Uterus (tissue), 4 donors: ENCODE measurements at places on chromosomes 5 and 9. TPM values are rescaled to one million over a fixed set of nuclear protein-coding genes. Genes with fewer than 3 reads are reported as not detected.
A peak's percentile ranks its signal among the peaks of the same experiment; 100 is the strongest.

- no peaks in the 10 kb centered on the region for H3K27me3 ChIP-seq
- DNase-seq = no peak
- no peak overlapping the region for H3K27ac ChIP-seq
- no peaks in the 10 kb centered on the region for H3K36me3 ChIP-seq
- no peak overlapping the region for H3K4me3 ChIP-seq
Measured at GRCh38 chr5:14501353-14502293, 80.0 kb upstream of the OTULINL start.

FOXD4L6 gene
- not detected for total RNA-seq

DNA sequence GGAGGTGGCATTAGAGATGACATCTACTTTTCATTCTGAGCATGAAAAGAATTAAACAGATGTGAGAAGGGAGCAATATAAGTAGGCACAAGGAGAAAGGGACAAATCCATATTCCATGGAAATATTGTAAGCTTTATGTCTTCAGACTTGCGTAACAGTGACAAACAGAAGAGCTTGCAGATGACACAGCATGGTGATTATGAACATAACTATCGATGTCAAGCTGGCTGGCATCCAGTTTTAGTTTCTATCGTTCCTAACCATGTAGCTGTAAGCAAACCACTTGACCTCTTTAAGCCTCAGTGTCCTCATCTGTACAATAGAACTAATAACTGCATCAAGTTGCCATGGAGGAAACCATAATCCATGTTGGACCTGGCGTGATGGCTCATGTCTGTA is 246.7 kb upstream of the ADRA1B start:
- no peaks in the 10 kb centered on the region for H3K4me1 ChIP-seq
- H3K27ac ChIP-seq = no peak overlapping the region
- no peaks in the 10 kb centered on the region for H3K27me3 ChIP-seq
- H3K4me3 ChIP-seq = no peak overlapping the region
- no peak for DNase-seq

SH3PXD2B gene
- 31.5 TPM for total RNA-seq

- DNase-seq = no peak
- no peaks in the 10 kb centered on the region for H3K36me3 ChIP-seq
- H3K27me3 ChIP-seq = no peaks in the 10 kb centered on the region
- H3K4me1 ChIP-seq = no peaks in the 10 kb centered on the region
Measured at GRCh38 chr5:143569722-143570567, 166.5 kb upstream of the NR3C1 start.

OR1J2 gene
- not detected for total RNA-seq

GRCh38 chr5:94888674-94889073 is 270.2 kb downstream of the SLF1 start:
- H3K4me1 ChIP-seq = no peaks in the 10 kb centered on the region
- H3K36me3 ChIP-seq = no peaks in the 10 kb centered on the region
- no peak overlapping the region for H3K4me3 ChIP-seq
- no peak for DNase-seq

- H3K4me1 ChIP-seq = no peaks in the 10 kb centered on the region
- H3K27ac ChIP-seq = no peak overlapping the region
- DNase-seq = no peak
- H3K36me3 ChIP-seq = no peaks in the 10 kb centered on the region
- no peak overlapping the region for H3K4me3 ChIP-seq
- no peaks in the 10 kb centered on the region for H3K27me3 ChIP-seq
Measured at GRCh38 chr5:119019501-119019900, 31.2 kb upstream of the DTWD2 start.

GNA14 gene
- total RNA-seq = 14.4 TPM

- DNase-seq = no peak
- no peaks in the 10 kb centered on the region for H3K27me3 ChIP-seq
- H3K27ac ChIP-seq = peak overlapping the region; percentile 22
- H3K4me1 ChIP-seq = no peaks in the 10 kb centered on the region
Measured at GRCh38 chr9:93505541-93506132, 52.3 kb upstream of the FAM120AOS start.

PCDHGA9 gene
- total RNA-seq = 11.8 TPM

FBN2 gene
- 4.3 TPM for total RNA-seq

DNA sequence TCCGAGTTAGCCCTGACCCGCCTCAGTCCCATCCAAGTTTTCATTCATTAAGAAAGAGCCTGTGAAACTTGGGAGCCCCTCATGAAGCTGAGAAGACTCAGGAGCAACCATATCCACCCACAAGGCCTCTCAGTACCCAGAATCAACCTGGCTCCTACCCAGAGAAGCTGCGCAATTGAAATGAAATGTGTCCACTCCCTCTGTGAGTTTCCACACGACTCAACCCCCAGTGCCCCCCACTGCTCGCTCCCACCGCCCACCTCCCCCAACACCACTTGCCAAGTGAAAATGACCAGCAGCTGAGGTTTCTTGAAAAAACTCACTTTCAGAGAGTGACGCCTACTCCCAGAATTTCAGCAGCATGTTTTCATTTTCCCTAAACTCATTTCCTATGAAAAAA is 104.6 kb downstream of the CDK5RAP2 start:
- DNase-seq = no peak
- H3K4me1 ChIP-seq = no peaks in the 10 kb centered on the region
- H3K27ac ChIP-seq = no peak overlapping the region
- no peak overlapping the region for H3K4me3 ChIP-seq
- no peaks in the 10 kb centered on the region for H3K36me3 ChIP-seq

SLIT3 gene
- 32.1 TPM for total RNA-seq
